ENCODE measurements at places on chromosomes 6 and 20.

GRCh38 chr20:17227219-17227575, 357 bp downstream of the PCSK2 start:
- no peak for DNase-seq

GRCh38 chr6:162674452-162674851, 53.1 kb downstream of the PRKN start:
- DNase-seq, result no peak

DNA sequence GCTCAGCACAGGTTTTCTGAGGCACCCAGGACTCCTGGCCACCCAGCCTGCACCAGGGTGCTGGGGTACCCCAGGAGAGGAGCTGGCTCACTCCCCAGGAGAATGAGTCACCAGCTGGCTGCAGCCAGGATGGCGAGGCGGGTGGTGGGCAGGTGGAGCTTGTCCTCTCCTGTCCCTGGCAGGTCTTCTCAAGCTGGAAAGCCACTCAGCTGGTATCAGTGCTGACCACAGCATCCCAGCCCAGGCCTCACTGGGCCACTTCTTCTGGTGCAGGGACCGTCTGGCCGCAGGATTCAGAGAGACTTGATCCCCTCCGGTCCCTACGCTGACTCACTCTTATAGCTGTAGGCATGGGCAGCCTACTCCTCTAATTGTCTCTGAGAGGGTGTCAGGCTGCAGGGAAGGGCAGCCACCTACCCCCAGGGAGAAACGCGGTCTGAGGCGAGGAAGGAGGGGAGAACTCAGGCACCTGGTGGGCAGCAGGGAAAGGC, 22.2 kb downstream of the TFEB start:
- no peak for DNase-seq

DNA sequence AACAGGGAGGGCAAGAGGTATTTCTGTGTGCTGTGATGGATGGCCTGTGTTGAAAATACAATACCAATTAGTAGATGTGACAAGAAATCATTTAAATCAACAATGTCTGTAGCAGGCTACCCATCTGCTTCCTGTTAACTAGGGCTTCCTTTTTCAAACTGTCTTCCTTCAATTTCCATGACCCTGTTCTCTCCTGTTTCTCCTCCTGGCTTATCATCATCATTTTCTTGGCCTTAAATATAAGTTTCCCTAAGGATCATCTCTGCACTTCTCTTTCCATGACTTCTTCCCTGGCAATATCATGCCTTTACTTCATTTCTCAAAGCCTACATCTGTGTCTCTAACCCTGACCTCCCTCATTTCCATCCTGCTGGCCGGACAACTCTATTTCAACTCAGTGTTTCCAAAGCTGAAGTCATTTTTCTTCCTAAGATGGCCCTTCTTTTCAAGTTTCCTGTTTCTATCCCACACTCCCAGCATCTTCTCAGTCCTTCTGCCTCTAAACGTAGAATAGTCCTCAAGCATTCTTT, 18.2 kb downstream of the ZC2HC1B start:
- no peak for DNase-seq

All from NCI-H1930 (cell line).